Upper lobe of right lung (tissue), 1 donor: ENCODE measurements at places on chromosomes 3 and 15.
A peak's percentile ranks its signal among the peaks of the same experiment; 100 is the strongest.

GRCh38 chr3:61807865-61808276 lies 246.5 kb downstream of the PTPRG start:
- H3K4me3 ChIP-seq = no peak overlapping the region
- no peak for DNase-seq
- peak overlapping the region; percentile 9 for H3K27ac ChIP-seq
- H3K4me1 ChIP-seq = peaks cover 46% of the 10 kb centered on the region

- H3K36me3 ChIP-seq = no peaks in the 10 kb centered on the region
- peak within 1 kb of the TSS; percentile 48 for H3K4me3 ChIP-seq
- peaks cover 52% of the 10 kb centered on the region for H3K27me3 ChIP-seq
These were observed at the start of gene SPTSSB for GRCh38 chr3:161371441-161372320. Gene SPTSSB (minus strand): TSS chr3:161371517. CDS start chr3:161346323, 25,194 bp downstream.

- H3K4me1 ChIP-seq = peaks cover 3% of the 10 kb centered on the region
- no peak for DNase-seq
- no peak overlapping the region for H3K27ac ChIP-seq
- no peak overlapping the region for H3K4me3 ChIP-seq
These were observed 33.4 kb upstream of the STIMATE start for GRCh38 chr3:52930748-52931147.

- no peak overlapping the region for H3K4me3 ChIP-seq
- peaks cover 11% of the 10 kb centered on the region for H3K4me1 ChIP-seq
- no peak overlapping the region for H3K27ac ChIP-seq
- no peaks in the 10 kb centered on the region for H3K27me3 ChIP-seq
These were observed 11.4 kb upstream of the CYP11A1 start for GRCh38 chr15:74378848-74379247.

- DNase-seq = no peak
- H3K27ac ChIP-seq = peak overlapping the region; percentile 51
- H3K4me3 ChIP-seq = no peak overlapping the region
- H3K4me1 ChIP-seq = peaks cover 15% of the 10 kb centered on the region
- H3K36me3 ChIP-seq = no peaks in the 10 kb centered on the region
- H3K27me3 ChIP-seq = no peaks in the 10 kb centered on the region
These were observed 52.0 kb downstream of the CCR3 start for GRCh38 chr3:46293991-46294833.
